Caki2 (cell line): ENCODE measurements at places on chromosomes 2 and 18.

GRCh38 chr2:126764686-126765265 is 108.8 kb downstream of the GYPC start:
- DNase-seq = no peak

- DNase-seq = no peak
These were observed 269.4 kb upstream of the NRXN1 start for GRCh38 chr2:51301381-51301780.

- no peak for DNase-seq
These were observed 231.5 kb downstream of the AFF3 start for GRCh38 chr2:99910902-99911301.

- DNase-seq = no peak
These were observed 250.9 kb downstream of the FBXO15 start for GRCh38 chr18:73896685-73897084.

GRCh38 chr18:811892-812375 is at the start of gene YES1:
YES1 (minus strand) TSS chr18:812242; CDS start chr18:756827, 55,415 bp downstream.
- DNase-seq = peak; percentile 80

GRCh38 chr2:197201874-197202273 is 108.7 kb downstream of the ANKRD44 start:
- DNase-seq = no peak

DNA sequence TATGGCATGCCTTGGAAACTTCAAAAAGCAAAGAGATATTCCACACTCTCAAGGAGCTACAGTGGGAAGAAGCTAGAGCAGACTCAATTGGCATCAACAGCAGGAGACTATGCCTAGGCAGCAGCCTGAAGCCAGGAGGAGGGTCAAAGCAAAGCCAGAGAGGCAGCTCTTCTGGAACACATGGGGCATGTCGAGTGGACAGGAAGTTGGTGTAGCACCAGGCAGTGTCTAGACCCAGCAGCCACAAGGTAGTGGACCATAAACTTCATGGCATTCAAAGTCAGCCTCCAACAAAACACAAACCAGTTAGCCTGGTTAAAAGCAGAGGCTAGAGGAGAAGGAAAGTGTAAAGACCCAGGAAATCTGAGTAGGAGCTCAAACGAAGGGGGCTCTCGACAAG is 311.2 kb upstream of the PKDCC start:
- no peak for DNase-seq

GRCh38 chr2:157231476-157231875 is 26.0 kb upstream of the GALNT5 start:
- no peak for DNase-seq

GRCh38 chr2:20182241-20182931 is 42.5 kb downstream of the SDC1 start:
- peak; percentile 55 for DNase-seq

DNA sequence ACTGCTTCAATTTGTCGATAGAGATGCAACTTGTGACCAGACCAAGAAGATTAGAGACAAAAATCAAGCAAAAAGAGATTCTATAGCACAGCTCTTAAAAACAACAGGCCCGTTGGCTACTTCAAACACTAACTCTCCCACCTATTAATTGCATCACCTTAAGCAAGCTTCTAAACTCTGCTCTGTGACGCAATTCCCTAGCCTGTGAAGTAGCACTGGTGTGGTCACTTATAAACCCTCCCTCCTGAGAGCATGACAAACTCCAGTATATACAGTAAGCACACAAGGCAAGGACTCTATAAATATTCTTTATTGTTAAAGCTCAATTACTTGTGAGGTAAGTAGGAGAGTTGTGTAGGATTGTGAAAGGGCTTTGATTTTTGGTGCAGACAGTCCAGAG is 72.3 kb downstream of the CMPK2 start:
- no peak for DNase-seq

DNA sequence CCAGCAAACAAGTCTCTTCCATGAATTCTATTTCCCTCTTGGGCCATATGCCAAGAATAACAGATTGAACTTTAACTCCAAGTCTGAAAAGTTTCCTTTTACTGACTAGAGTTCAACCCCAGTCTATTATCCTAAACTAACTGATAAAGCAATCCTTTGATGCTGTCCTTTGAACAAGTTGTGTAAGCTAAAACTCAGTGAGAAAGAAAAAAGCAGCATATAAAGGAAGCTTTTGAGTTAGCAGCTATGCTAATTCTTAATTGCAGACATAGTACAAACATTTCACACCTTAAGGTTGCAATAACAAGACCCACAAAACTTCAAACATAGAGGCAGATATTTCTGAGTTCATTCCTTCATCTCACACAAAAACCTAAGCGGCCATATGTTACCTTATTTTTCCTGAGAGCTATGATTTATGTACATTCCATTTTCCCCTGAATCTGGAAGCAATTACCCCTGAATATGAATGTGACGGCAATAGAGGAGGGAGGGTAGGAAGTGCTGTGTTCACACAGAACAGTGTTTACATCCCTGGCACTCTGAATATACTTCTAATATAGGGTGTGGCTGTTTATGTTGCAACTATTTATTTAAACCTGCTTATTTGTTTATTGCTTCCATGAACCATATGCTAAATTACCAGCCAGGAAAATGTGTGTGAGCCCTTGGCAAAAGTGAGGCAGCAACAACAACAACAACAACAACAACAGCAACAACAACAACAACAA is 180.6 kb downstream of the IRS1 start:
- DNase-seq = peak; percentile 19

GRCh38 chr18:386994-387393 is 113.5 kb downstream of the COLEC12 start:
- DNase-seq = no peak

- peak; percentile 78 for DNase-seq
These were observed 8.2 kb upstream of the EN1 start for GRCh38 chr2:118855451-118856279.

- no peak for DNase-seq
These were observed 733.9 kb upstream of the ACVR2A start for GRCh38 chr2:147110962-147111361.

DNA sequence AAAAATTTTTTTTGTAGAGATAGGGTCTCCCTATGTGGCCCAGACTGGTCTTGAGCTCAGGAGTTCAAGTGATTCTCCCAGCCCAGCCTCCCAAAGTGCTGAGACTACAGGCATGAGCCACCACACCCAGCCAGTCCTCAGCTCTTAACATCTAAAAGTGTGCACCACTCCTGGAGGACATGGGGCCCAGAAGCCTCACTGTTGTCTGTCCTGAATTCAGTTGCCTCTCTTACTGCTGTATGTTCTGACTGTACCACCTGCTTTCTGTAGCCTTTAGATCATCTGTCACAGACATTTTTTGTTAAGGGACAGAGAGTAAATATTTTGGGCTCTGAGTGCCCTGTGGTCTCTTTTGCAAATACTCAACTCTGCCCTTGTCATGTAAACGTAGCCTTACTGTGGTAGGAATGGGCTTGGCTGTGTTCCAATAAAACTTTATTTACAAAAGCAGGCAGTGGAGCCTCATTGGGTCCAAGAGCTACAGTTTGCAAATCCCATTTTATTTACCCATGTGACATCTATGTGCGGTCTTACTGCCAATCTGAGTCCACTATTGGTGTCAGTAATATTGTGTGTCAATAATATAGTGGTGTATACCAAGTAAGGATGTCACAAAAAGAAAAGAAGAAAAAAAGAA is 38.1 kb downstream of the TMEM37 start:
- DNase-seq = no peak

- no peak for DNase-seq
These were observed 11.3 kb upstream of the MLPH start for GRCh38 chr2:237475704-237476141.

DNA sequence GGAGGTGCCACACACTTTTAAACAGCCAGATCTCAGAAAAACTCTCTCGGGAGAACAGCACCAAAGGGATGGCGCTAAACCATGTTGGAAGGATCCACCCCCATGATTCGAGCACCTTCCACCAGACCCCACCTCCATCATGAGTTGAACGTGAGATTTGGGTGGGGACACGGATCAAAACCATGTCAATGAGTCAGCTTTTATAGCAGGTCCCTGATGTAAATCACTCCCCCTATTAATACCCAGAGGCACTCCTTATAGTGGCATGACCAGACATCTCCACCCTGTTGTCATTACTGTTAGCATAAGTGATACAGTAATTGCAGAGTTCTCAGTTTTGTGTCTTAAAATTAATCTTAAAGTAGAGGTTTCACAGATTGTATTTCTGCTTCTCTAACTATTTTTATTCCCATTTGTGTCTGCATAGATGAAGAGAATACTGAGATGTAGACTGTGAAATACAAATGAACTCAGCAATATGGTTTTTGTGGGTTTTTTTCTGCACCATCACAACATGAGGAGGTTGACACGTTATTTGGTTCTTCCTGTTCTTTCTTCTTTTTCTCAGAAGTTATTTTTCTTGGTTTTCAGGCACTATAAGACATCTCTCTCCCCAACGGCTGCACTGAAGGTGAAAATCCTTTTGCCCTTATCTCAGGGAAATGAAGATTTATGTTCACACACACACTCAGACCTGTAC is 218.2 kb downstream of the ARL4C start:
- no peak for DNase-seq

GRCh38 chr2:86002375-86002774 is 103.3 kb downstream of the POLR1A start:
- DNase-seq = no peak

DNA sequence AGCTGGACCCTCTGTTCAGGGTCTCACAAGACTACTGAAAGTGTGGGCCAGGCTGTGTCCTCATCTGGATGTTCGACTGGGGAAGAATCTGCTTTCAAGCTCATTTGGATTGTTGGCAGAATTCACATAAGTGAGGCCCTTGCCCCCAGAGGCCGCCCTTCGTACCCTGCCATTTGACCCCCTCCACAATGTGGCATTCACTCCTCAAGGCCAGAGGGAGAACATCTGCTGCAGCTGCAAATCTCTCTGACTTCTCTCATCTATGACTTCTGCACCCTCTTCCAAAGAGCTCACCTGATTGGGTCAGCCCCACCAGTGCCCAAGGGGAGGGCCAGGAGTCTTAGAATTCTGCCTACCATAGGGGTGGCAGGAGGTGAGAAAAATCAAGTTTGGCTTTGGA is 3.9 kb upstream of the CNDP2 start:
- DNase-seq = no peak

GRCh38 chr18:52764316-52764715 is 424.3 kb downstream of the DCC start:
- DNase-seq = peak; percentile 4
